ENCODE measurements at places on chromosomes 5 and 9.

GRCh38 chr5:74648835-74649293, 8.3 kb upstream of the ENC1 start:
- peak; percentile 65 for DNase-seq

DNA sequence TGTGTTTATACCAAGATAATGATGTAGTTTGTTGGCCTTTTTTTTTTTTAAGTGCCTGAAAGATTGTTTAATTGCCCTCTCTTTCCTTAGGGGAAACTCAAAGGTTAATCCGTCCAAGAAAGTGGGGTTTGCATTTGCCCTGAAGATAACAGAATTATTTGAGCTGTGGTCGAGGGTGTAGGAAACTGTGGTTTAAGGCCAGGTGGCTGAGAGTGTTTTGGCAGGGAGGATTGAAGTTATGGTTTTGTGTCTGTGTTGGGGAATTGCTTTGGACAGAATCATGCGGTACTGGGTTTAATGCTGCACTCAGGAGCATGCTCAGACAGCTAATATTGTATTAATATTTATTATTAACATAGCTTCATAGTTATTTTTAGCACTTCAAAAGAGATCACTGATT, 509.8 kb downstream of the EBF1 start:
- no peak for DNase-seq

- no peak for DNase-seq
These were observed 571.3 kb upstream of the CLINT1 start for GRCh38 chr5:158430166-158430797.

GRCh38 chr5:123673107-123673506, 161.1 kb downstream of the CSNK1G3 start:
- DNase-seq: peak; percentile 18

DNA sequence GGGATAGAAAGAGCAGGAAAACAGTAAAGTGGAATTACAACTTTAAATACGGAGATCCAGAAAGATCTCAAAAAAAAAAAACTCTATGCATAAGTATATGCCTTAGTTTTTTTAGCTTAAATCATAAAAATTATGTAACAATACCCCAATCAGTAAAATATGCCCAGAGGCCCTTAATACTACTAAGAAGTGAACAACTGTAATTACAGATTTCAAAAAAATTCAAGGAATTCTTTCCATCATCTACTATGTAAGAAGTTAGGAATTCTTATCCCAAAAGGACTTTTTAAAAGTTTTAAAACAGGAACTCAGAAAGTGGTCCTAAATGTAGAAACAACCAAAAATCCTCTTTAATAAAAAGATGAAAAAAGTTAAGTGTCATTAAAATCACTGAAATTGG, 111.3 kb downstream of the SSBP2 start:
- no peak for DNase-seq

- DNase-seq: no peak
These were observed 146.4 kb downstream of the ARSB start for GRCh38 chr5:78838753-78839152.

DNA sequence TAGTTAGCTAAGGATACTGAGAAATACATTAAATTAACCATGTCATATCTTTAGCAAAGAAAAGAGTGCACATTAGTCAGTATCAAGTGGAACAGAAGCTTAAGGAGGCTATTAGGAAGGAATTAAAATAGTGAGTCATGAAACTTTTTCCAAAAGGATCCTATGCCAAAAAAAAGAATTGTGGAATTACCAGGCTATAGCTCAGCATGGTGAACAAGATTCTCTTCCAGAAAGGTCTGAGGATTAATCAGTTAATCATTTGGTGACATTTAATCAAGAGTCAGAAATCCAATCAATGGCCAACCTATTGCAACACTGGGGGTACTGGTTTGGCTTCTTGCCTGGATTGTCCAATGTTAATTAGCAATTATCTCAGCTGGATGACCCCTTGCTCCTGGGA, 244.5 kb upstream of the NMUR2 start:
- DNase-seq: no peak

DNA sequence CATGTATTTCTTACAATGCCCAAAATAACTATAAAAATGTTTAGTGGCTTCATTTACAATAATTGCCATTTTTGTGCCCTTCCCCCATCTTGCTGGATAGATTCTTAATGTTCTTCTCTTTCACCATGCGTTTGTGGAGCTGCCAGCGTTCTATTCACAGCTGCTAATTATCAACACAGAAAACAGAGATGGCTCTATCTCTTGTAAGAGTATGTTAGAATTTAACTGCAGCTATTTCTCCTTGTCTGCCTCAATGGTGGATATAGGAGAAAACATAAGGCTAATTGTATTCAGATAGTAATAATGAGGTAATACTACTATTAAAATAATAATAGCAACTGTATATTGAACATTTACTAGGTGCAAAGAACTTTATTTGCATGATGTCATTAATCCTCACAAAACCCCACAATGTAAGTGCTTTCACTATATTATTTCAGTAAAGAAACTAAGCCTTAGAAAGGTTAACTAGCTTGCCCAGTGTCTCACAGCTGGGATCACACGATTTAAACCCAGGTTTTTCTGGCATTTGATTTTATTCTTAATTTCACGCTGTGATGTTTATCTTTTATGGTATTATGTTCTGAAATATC, 50.1 kb downstream of the JAKMIP2 start:
- DNase-seq: no peak

DNA sequence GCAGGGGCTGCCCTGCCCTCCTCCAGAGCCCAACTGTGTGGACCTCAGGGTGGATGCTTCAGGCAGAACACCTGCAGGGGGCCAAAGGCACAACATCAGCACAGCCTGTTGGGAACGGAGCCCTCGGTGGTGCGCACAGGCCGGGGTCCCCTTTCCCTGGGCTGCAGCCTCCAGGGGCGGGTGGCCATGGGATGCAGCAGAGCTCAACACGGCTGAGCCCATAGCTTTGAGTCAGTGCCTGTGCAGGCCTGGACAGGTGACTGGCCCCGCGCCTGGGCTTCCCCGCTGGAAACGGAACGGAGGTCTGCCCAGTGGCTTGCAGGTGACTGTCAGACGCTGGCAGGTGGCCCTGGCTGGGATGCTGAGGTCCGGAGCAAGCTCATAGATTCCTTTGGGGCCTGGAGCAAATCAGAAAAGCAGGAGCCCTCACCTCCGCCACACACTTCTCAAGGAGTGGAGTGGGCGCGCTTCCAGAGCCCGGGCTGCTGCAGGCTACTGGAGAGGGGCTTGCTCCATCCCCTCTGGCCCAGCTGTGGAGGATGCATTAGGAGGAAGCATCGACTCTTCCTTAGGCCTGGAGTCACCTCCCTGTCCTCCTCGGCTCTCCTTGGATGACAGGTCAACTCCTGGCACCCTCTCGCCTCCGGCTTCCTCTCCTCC, 69.8 kb upstream of the RNU6ATAC start:
- no peak for DNase-seq

GRCh38 chr9:133456409-133456808, 3.4 kb upstream of the CACFD1 start:
- no peak for DNase-seq

DNA sequence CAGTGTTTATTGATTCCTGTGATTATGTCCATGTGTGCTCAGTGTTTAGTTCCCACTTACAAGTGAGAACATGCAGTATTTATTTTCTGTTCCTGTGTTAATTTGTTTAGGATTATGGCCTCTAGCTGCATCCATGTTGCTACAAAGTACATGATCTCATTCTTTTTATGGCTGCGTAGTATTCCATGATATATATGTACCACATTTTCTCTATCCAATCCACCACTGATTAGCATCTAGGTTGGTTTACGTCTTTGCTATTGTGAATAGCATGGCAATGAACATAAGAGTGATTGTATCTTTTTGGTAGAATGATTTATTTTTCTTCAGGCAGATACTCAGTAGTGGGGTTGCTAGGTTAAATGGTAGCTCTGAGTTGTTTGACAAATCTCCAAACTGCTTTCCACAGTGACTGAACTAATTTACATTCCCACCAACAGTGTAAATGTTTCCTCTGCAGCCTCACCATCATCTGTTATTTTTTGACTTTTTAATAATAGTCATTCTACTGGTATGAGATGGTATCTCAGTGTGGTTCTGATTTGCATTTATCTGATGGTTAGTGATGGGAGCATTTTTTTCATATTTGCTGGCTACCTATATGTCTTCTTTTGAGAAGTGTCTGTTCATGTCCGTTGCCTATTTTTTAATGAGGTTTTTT, 47.5 kb upstream of the ELL2 start:
- no peak for DNase-seq

DNA sequence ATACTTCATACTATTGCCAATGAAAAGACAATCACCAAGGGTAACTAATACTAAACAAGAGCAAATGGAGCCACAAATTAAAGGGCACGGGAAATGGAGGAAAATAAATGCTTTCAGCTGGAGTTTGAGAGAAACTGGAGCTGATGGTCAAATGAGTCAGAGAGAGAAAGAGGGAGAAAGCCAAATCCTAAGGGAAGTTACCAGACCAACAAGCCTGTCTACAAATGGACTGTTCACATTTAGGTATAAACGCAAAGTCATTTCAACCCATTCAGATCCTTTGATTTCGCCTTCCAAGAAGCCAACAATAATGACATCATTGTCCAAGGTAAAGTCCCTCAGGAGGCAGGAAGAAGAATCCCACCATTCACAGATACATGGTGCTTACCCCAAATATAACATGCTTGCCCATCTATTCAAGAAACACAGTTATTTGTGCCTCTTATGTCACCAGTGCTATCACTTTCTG, 351.8 kb downstream of the RAB3C start:
- DNase-seq: no peak

GRCh38 chr5:146020100-146020499, 83.7 kb downstream of the SH3RF2 start:
- no peak for DNase-seq

GRCh38 chr9:136143215-136144001, 24.7 kb upstream of the TMEM250 start:
- no peak for DNase-seq

GRCh38 chr5:180590543-180591310, 572 bp downstream of the SCGB3A1 start:
- DNase-seq: no peak

DNA sequence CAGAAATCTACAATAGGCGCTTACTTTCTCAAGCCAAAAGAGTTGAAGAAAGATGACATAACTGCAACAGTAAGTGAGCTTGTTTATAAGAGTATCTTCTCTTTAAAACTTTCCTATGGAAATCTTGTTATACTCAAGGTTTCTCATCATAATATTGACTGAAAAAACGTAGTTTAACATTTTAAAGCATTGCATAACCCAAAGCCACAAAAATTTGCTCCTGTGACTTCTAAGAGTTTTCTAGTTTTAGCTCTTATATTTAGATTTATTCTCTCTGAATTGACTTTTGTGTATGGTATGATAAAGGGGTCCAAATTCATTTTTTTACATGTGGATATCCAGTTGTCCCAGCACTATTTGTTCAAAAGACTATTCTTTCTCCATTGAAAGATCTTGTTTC, 15.2 kb downstream of the WDR36 start:
- DNase-seq: no peak
